Endothelial cell of umbilical vein (primary cell): ENCODE measurements at places on chromosomes 16 and 17.

DNA sequence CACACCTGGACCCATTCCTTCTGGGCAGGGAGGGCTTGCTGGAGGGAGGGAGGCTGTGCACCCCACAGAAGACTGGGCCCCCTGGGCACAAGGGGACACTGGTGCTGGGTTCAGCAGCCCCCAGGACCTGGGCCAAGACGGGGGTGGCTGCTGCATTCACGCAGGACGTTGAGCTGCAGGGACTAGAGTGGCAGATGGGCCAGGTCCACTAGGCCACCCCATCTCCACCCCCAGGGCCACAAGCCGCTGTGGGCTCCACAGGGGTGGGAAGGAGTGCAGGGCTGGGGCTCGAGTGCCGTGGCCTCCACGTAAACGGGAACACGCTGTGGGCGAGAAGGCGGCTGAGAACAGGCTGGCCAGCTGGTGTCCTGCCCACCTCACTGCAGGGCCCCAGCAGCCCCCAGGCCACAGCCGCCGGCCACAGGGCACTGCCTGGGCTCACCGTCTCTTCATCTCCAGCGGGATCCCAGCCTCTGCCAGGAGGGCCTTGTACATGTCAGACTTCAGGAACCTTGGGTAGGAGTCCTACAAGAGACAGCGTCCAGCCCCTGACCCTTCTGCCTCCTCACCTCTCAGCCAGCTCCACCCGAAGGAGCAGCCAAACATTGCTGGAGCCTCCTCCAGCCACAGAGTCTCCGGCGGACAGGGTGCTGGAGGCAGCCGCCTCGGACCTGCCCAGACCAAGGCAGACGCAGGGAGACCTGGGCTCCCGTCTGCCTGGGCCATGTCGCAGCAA lies 6.5 kb downstream of the RGS11 start:
- no peak for DNase-seq

DNA sequence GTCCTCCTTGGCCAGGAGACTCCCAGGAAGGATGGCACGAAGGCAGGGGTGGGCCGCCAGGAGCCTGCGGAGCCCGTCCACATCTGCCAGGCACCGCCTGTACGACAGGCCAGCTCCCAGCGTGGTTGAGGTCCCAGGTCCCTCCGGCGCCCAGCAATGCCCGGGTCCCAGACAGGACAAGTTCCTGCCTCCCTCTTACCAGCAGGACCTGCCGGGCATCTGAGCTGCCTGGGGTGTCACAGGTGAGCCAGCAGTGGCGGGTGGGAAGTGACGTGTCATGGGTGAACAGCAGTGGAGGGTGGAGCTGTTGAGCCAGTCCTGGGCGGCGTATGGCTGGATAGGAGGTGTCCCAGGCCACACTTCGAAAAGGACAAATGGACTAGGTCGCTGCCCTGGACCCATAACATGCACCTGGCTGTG lies 15.7 kb upstream of the BAHCC1 start:
- DNase-seq = no peak

GRCh38 chr17:47251421-47251940 lies 2.1 kb upstream of the ITGB3 start:
- no peak for DNase-seq

DNA sequence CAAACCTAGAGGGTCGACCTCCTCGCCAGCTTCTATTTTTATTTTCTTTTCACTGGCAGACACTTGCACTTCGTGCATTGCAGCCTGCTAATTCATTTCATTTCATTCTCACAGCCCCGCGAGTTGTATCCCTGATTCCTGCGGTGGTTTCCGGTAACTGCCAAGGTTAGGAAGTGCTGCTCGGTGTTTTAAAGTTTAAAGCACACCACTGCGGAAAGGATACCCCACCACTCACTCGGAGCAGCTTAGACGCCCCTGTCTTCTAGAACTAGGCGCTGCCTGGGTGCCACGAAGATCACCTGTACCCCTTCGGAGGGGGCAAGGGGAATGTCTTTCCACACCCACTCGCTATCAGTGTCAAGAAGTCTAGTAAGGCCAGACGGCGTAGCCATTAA lies 509 bp downstream of the CNEP1R1 start:
- DNase-seq = no peak

DNA sequence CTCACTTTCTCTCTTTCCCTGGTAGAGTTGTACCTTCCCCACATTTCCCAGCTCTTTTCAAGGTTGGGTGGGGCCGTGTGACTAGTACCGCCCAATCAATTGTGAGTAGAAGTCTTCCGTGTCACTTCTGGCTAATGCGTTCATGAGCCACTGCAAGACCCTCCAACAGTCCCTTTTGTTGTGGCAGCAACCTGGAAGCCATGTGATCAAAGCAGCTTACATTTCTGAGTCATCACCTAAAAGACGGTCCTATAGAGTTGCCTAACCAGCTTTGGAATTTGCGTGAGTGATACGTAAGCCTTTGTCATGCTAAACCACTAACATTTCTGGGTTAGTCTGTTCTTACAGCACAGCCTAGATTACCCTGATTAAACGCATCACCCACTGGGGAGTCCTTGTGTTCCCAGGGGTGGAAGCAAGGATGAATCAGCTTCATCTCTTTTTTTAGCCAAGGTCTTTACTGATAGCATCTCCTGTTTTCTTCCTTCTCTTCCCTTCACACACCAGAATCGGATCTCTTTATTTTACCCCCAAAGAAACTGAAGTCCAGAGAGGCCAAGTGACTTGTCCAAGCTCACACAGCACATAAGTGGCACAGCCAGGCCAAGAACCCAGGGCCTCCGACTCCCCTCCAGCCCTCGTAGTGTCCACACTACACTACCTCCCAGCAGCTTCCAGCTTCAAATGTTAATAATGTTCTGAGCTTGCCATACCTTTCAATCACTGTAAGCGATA lies 366.3 kb upstream of the XYLT1 start:
- DNase-seq = no peak

DNA sequence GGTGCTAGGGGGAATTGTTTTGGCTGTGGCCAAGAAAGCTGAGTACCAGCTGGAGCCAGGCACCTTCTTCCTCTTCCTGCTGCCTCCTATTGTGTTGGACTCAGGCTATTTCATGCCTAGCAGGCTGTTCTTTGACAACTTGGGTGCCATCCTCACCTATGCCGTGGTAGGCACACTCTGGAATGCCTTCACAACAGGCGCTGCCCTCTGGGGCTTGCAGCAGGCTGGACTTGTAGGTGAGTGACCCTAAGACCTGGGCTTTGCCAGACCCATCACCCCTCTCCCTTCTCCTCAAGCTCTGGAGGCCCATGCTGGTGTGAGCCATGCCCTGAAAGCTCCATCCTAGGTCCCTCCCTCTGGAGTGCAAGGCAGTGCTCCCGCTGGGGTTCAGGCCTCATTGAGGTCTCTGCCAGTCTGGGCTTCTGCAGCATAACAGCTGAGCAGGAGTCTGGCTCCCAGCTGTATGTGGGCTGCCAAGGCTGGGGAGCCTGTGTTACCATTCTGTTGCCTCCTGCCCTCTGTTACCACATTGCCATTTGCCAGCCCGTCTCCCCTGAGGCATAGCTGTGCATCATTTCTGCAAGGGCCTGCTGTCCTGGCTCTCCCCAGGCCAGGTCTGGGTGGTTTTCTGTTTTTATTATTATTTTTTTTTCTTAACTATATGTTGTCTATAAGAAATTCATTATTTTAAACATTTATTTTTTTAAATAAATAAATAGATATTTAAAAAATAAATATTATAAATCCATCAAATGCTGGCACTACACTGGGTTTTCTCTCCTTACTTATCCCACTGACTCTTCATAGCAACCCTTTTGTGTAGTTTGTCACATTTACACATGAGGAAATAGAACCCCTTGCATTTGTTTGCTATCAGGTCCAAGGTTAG lies 4.1 kb downstream of the SLC9A5 start:
- DNase-seq = no peak

DNA sequence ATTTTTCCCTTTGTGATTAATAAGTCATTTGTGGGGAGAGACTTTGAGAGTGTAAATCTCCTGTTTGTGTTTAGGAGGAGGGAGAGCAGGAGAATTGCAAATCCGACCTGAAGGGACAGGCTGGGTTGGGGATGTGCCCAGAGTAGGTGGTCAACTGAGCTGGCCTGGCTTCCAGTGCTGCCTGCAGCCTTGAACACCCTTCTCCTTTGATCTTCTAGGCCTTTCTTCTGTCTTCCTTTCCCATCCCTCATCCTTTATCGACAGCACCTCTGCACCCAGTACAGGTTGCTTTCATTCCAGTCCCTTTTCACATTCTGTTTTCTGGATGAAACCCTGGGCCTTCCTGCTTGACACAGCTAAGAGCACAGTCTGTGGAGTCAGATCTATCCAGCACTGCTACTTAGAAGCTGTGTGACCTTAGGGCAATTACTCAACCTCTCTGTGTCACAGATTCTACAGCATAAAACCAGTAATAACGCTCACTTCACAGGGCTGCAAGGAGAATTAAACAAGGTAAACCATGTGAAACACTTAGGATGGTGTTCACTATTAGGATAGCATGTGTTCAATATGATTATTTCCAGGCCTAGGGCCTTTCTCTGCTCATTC lies 1.0 kb upstream of the CSNK2A2 start:
- no peak for DNase-seq

- DNase-seq = no peak
These were observed 2073.2 kb downstream of the TP53TG3F start for GRCh38 chr16:35532576-35532975.

GRCh38 chr16:57752581-57753447 lies 17.2 kb downstream of the KATNB1 start:
- no peak for DNase-seq

DNA sequence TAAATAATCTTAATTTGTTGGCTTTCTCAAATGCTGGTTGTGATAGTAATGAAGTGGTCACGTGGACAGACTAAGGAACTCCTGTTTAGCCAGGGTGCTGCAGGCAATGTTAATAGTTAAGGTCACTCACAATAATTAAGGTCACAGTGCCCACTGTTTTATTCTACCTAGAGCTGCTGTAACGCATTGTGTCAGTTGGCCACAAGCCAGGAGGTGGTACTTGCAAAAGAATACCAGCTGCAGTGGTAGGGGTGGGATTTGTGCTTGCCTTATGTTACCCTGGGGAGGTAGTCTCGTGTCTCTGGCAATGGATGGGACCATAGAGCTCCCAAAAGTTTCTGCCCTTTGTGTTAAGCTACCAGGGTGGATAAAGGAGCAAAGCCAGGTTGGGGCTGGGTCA lies 969.1 kb upstream of the CDH8 start:
- DNase-seq = no peak

- no peak for DNase-seq
These were observed 206.7 kb downstream of the SHISA9 start for GRCh38 chr16:13108126-13108525.

DNA sequence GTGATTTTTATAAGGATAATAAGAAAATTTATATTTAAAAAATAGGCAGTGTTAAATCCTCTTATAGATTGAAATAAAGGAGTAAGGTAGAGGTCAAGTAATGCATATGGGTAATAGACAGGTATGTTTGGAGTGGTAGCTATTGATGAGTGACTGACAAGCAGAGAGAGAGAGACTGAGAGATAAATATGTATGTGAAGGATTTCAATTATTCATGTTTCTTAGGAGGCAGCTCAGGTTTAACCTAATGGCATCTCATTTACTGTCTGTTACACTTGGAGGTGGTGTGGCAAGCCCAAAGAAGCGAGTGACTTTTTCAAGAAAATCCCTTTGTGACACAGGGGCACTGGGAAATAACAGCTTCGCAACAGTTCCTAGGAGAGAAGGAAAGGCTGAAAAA lies 120.2 kb downstream of the KIF2B start:
- no peak for DNase-seq

DNA sequence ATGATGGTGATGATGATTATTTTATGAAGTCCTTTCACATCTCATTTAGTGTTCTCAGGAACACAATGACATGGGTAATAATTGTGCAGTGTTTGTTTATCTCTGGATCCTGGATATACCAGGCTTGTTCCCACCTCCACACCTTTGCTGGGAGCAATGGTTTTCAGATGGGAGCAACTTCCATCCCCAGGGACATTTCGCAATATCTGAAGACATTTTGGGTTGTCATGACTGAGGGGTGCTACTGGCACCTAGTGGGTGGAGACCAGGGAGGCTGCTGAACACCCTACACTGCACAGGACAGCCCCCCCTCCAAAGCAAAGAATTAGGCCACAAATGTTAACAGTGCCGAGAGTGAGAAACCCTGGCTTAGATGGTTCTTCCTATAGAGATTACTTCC lies 13.5 kb upstream of the SALL1 start:
- DNase-seq = no peak
